Left renal pelvis (tissue), 4 donors: ENCODE measurements at places on chromosomes 2 and 18. TPM values are rescaled to one million over a fixed set of nuclear protein-coding genes. Genes with fewer than 3 reads are reported as not detected.
A peak's percentile ranks its signal among the peaks of the same experiment; 100 is the strongest.

OSBPL1A gene
- 51.6 TPM for polyA plus RNA-seq

- no peak for DNase-seq
These were observed 160.4 kb upstream of the FOSL2 start for GRCh38 chr2:28232295-28232694.

- DNase-seq = no peak
These were observed 25.6 kb downstream of the AP1S3 start for GRCh38 chr2:223811757-223812156.

- no peak for DNase-seq
These were observed 35.8 kb upstream of the AFF3 start for GRCh38 chr2:100178085-100178788.

ACTG2 gene
- 2.3 TPM for polyA plus RNA-seq

- no peak for DNase-seq
These were observed 180.9 kb upstream of the TWIST2 start for GRCh38 chr2:238667008-238667407.

- no peak for DNase-seq
These were observed 61.0 kb downstream of the CRIM1 start for GRCh38 chr2:36416370-36417165.

ANKRD29 gene
- 1.0 TPM for polyA plus RNA-seq

DNA sequence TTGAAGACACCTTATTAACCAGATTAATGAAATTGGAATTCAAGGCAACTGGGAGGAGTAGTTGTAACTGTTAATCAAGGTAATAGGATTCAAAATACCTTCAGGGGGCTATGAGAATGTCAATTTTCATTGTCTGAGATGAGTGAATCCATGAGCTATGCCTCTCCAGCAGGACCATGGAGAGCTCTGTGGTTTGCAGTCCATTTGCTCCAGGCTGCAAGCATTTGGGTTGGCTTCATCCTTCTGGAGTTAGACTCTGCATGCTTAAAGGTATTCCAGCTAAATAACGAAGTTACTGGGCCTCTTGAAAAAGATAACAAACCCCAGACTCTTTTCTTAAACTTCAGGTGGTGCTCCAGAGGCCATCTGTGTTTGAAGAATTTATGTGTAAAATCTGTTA, 207.1 kb upstream of the SLC8A1 start:
- peak; percentile 34 for DNase-seq

DNA sequence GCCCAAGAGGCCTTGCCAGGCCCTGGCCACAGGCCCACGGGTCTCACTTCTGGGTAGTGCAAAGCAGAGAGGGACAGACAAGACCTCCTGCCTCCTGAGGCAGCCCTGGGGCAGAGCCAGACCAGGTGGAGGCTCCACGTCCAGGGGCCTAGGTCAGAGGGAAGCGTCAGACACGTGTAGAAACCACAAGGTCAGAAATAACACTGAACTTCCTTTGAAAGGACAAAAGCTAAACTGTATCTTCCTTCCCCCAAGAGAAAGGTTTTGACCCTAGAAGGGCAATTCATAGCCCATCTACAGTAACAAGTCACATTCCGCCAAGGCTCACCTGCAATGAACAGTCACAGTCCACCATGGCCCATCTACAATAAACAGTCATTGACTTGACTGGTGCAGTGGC, 17.9 kb downstream of the SDC1 start:
- no peak for DNase-seq

- no peak for DNase-seq
These were observed 150.4 kb upstream of the NXPH2 start for GRCh38 chr2:138930571-138930970.

ADD2 gene
- polyA plus RNA-seq = 5.9 TPM

FAHD2B gene
- polyA plus RNA-seq = 19.1 TPM

- DNase-seq = no peak
These were observed 72.2 kb upstream of the CHRNA1 start for GRCh38 chr2:174836377-174836994.

MROH2A gene
- polyA plus RNA-seq = not detected

DNA sequence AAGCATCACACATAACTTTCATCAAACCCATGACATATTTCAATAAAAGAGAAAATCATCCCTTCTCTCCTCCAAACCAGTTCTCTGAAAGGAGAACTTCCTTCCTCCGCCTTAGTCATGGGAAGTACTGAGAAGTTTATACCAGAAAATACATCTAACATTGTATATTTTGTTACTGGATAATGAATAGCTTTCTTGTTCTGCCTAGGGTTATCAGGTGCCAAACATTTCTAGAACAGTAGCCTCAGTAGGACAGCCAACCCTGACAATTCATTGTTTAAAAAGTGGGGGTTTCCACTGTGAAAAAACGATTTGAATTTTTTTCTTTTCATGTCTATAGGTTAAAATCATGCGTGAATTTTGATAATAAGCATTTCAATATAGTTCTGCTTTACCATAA, 16.0 kb upstream of the DAW1 start:
- DNase-seq = no peak

DNA sequence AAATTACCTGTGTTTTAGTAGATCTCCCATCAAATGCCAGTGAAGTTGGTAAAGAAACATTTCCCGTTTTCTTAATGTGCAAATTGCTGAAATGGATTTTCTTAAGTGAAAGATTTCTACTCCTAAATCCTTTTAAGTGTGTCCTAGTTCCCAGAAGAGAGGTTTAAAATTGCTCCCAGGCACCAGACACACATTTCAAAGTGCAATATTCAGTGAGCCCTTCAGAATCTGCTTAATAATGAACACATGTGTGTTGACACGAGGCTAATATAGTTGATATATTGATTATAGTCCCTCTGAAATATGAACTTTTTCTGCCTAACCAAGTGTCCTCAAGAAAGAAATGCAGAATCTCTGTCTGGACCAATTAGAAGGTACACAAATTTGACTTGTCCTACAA, 861.7 kb upstream of the CNTNAP5 start:
- DNase-seq = no peak

- DNase-seq = no peak
These were observed 140.8 kb downstream of the DDX1 start for GRCh38 chr2:15732341-15733077.

DNA sequence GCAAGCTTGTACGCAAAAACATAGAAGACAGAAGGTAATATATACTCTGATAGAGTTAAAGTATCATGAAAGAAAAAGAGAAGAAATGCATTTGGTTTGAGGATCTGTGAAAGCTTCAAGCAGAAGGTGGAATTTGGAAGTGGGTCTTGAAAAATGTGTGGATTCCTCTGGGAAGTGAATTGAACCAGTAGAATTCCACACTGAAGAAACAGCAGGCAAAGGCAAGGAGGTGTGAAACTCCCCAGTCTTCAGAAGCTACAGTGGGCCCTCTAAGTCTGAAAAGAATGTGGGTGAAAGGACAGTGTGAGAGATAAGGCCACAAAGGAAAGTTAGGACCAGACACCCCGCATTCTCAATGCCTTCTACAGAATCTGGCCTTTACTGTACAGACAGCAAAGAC, 25.6 kb downstream of the COBLL1 start:
- no peak for DNase-seq
